Activated CD4-positive, alpha-beta T cell treated with anti-CD3 and anti-CD28 coated beads for 48 hours (primary cell): ENCODE measurements at places on chromosomes 3 and 15.

GRCh38 chr15:69474291-69474690 is 21.7 kb downstream of the RPLP1 start:
- DNase-seq = no peak

DNA sequence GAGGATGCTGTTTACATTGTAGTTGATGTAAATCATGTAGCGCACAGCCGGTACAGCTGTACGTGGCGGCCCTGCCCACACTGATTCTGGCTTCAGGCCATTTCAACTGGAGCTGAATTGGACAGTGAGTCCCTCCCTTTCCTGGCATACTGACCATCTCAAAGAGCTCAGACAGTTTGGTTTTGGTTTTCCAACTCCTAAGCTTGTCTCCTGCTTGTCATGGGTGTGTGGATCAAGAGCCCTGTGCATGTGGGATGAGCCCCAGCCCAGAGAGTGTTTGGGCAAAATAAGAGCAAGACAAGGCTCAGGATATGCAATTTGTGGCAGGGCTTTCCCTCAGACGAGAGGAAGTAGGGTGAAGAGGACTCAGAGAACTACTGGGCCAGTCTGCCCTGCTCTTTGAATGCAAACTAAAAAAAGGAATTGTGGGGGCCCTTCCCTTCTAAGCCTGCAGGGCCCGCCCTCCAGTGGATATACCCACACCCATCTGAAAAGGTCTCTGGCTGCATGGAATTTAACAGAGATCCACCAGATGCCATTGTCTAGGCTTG is 13.3 kb downstream of the ITGA11 start:
- no peak for DNase-seq

DNA sequence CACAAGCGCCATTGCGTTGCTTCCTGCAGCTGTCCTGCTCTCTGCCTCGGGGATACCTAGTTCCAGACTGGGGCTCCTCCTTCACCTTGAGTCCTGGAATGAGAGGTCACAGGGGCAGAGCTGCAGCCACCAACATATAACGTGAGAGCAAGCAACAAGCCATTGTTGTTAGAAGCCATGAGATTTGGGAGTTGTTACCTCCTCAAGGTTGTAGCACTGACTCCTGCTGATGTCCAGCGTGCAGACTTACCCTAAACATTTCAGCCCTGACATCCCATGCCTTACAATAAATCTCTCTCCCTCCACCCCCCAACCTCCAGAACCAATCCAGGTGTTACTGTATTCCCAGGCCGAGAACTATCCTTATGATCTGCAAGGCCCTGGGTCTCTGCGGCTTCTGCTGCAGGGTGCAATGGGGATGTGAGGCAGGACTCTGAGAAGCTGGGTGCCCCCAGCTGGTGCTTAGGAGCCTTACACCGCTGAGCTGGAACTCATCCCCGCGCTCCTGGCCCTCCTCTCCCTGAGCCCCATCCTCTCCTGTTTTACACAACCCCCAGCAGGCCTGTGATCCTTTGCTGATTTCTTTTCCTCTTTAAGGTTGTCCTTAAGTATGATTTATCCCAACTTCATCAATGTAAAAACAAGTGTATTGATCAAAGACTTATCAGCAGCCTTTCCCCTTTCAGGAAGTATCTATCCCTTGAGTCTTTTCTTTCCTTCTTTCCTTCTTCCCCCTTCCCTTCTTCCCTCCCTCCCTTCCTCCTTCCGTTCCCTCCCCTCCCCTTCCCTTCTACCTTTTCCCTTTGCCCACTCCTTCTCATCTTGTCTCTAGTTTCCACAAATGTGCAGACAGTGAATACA is 84.2 kb upstream of the ABHD2 start:
- DNase-seq = peak; percentile 9

DNA sequence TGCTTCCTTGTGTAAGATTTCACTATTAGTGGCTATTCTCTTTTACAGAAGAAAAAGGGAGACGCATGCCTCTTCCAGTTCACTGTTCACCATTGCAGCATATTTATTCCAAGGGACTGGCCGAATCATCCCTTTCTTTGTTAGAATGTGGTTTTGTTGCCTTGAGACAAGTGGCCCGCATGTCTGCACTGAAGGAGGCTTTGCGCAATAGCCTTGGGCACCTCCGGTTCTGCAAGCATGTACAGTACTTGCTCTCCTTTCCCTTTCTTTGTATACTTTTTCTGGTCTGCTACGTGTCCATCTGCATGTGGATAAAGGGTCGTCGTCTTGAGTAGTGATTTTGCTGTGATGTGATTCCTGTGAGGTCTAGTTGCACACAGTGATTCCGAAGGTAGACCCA is 43.0 kb downstream of the FLNB start:
- no peak for DNase-seq

DNA sequence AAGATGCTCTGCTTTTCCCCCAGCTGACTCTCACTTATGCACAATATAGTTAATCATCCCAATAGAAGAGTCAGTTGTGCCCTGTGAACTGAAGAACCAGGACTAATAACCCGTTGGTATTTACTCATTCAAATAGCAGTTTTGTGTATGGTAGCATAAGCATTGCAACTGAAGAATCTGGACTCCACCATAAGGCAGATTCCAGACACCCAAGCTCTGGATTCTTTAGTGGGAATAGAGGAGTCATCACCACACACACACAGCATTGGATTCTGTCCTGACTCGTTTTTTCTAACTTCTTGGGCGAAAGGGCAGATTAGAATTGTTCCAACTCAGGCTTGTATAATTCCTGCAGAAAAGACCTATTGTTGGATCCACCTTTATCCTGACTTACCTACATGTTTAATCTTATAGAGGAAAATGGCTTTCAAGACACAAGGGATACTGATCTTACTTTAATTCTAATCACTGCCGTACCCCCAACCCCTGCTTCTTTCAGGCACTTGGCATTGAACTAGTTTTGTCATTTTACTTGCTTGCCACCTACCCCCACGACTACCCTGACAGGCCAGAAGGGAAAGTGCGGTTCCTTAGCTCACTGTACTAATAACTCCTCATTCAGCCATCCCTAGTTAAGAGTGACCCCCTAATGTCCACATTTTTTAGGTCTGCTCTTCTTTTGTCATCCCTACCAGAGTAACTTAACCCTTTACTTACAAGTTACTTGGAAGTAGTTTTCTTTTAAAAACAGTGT is 42.3 kb downstream of the NKIRAS1 start:
- DNase-seq = no peak

DNA sequence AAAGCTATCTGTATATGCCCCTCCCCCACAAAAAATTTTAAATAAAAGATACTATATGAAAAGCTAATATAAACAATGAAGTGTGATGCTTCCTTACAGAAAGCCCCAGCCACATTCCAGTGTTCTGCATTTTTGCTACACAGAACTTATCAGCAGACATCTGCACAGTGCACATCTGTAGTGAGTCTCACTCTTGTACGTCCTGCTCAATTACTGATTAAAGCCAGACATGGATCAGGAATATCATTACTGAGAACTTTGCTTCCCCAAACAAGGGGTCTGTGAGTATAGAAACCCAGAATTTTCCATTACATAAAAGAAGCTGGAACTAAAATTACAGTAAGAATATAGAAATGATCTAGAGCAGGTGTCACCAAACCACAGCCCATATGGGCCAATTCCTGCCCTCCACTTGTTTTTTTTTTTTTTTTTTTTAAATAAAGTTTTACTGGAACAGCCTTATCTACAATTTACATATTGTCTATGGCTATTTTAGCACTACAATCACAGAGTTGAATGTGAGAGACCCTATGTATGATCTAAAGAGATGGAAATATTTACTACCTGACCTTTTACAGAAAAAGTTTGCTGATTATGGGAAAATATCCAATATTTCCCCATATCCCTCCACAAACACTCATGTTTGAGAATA is 45.7 kb downstream of the UBP1 start:
- DNase-seq = no peak

DNA sequence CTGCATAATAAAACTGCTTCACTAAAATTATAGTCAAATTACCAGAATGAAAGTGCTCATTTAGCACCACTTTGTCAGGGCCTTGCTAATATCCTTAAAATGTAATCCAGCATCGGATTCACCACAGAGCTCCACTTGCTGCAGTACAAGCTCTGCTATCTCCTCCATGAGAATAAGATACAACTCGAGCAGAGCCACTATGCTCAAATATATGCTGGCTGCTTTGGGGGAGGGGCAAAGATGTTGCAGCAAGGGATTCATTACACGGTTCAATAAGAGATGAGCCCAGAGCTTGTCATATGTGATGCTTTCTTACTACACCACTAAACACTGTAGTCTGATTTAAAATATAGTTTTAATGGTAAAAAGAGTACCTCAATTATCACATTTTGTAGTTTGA is 72.2 kb downstream of the DLG1 start:
- no peak for DNase-seq

DNA sequence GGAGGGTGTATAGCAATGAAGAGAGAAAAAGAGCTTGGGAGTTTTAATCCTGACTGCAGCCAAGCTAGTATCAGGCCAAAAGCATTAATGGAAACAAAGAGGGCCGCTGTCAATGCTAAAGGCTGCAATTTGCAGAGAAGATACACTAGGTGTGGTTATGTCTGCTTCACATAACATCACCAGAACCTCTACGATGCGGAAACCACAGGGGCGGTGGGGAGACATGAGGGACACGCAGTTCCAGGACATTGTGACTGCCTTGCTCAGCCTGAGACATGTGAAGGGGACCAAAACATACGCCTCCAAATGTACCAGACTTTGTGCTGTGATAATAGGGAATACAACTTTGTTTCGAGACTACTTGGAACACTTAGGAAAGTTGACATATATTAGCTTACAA is 88.4 kb downstream of the APBA2 start:
- DNase-seq = no peak

DNA sequence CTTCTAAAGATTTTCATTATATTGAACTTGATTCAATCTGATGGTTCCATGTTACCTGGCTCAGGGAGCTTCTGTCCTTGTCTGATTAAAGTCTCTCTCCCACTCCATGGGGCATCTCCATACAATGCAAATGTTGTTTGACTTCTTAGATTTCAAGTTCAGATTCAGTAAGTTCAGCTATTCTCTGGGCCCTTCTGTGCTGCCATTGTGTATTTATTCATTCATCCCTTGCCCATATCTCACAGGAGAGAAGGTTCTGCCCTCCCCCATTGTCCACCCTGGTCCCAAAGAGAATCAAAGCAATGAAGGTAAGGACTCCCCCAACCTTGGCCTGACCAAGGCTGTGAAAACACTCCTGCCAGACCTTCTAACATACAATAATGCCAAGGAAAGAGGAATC is 669.9 kb downstream of the MAGI1 start:
- no peak for DNase-seq

- no peak for DNase-seq
These were observed 69.5 kb downstream of the KLF15 start for GRCh38 chr3:126287536-126288241.

GRCh38 chr3:53144862-53145712 is 14.9 kb upstream of the RFT1 start:
- DNase-seq = no peak

- no peak for DNase-seq
These were observed 155.9 kb downstream of the AKAP13 start for GRCh38 chr15:85536341-85536740.
